Stimulated activated CD4-positive, alpha-beta T cell treated with anti-CD3 and anti-CD28 coated beads, Interleukin-1b, Interleukin-23, amount 100 ng/mL, for 48 hours (primary cell): ENCODE measurements at places on chromosomes 1 and 21.

GRCh38 chr1:30880678-30881318, 27.8 kb downstream of the SDC3 start:
- DNase-seq, result no peak

DNA sequence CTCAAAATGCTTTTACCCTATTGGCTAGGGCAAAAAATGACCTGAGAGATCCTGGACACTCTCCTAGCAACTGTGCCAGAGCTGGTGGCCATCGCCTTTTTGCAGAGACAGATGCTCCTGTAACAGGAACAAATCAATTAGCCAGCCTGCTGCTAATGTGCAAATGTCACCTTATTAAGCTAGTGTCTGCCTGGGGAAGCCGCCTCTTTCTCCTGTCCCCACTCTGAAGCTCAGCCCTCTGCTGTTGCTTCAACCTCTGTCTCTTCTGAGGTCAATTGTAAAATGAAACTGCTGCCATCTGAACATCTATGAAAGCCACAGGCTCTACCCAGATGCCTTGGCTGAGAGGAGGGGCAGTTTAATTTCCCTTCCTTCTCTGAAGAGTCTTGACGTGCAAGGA, 85.5 kb upstream of the CACNA1E start:
- DNase-seq, result no peak

DNA sequence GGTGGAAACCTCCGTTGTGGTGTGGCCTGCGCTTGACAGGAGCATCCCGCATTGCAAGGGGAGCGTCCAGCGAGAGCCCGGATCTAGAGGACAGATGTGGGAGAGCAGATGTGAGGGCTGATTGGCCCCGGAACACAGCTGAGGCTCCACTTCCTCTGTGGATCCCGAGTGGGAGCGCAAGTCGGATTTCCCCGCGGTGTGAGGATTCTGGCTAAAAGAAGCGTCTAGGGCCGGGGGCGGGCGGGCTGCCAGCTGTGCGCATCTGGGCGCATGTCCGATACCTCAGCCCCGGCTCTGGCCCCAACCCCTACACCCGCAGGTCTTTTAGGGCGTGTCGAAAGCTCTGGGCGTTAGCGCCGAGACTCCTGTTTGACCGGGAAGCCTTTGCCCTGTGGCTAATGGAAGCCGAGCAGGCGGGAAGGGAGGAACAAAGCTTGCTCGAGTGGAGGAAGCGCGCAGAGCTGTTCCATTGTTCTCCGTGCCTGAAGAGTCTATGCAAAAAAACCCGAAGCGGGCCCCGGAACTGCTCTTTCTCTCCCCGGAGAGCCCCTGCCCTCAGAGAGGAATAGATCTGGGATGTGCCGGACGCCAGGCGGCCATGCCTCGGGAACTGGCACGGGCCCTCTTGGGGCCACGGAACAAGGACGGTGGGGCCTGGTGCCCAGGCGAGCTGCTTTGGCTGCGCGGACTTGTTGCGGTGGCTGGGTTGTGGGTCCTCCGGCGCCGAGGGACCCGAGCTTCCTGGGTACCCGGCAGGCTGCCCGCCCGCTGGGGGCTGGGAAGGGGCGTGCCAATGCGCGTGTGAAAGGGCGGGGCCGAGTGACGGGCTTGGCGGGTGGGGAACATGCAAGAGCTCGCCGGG, 111.1 kb downstream of the NAV1 start:
- no peak for DNase-seq

- no peak for DNase-seq
These were observed 28.1 kb downstream of the RNF187 start for GRCh38 chr1:228515200-228515834.

DNA sequence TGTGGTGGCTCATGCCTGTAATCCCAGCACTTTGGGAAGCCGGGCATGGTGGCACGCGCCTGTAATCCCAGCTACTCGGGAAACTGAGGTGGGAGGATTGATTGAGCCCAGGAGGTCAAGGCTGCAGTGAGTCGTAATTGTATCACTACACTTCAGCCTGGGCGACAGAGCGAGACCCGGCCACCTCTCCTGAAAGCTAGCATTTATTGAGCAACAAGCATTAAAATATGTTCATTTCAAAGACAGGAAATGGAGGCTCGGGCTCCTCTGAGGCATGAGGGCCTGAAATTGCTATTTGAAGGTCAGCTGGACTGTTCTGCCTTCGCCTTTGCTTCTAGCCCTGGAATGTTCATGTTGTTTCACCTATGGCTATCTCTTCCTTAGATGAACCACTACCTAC, 34.5 kb downstream of the SPATA21 start:
- no peak for DNase-seq

DNA sequence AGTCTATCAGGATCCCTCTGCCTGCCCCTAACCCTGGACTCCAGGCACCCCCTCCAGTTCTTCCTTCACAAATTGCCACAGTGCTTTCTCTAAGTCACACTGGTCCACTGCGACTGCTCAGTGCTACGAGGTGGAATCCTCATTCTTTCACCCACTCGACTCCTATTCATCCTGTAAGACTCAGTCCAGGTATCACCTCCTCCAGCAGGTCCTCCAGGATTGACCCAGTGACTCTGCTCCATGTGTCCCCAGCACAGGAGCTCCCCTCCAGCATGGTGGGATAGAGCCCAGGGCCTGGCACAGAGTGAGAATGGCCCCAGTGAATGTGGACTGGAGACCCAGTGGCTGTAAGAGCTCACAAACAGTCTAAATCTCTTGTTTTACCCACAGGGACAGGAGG, 45.5 kb upstream of the WNT4 start:
- no peak for DNase-seq

DNA sequence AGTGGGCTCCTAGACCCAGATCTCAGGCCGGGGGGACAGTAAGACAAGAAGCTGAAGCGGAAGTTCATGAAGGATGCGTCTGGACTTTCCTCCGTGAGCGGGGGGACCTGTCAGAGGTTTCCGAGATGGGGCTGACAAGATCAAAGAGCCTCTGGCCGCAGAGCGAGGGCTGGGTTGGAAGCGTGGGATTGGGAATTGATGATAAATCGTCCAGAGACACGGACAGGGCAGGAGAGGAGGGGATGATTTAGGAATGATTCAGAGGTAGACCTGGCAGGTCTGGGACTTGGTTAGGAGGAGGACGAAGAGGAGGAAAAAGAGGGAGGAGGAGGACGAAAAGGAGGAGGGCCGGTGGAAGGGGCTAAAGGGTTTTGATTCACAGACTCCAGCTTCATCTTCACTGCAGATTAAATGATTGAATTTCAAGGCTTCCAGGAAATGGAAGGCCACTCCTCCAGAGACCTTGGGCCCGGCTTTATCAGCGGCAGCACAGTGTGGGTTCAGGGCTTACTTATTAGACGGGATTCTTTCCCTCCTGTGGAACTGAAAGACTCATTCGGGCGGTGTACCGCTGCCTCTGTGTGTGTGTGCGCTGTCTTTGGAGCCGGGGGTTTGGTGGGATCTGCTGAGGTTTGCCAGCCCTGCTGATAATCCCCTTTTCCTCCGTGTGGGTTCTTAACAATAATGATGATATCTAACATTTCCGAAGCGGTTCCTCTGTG, 85.7 kb upstream of the SLC45A1 start:
- no peak for DNase-seq
